NCI-H2081 treated with DMSO at 0.1 percent for 48 hours (cell line): ENCODE measurements at places on chromosomes 2 and 18.

GRCh38 chr2:49194701-49195100 is 40.4 kb upstream of the FSHR start:
- DNase-seq: no peak

GRCh38 chr18:41703744-41704530 is 251.1 kb upstream of the PIK3C3 start:
- DNase-seq: no peak

DNA sequence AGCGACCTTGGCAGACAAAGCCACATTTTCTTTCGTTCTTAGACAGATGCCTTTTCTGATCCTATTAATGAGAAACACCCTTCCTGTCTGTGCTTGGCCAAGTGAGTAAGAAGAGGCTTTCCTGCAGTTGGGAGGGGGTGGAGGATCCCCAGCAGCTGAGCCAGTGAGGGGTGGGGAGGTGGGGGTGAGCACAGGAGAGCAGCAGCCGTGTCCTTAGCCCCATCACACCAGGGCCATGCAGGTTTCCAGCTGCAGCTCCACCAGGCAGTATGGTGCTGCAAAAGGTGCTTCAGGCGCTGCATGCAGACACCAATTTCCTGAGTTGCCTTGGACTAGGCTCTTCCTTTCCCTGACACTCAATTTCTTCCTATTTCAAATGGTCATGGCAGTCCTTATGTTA is 123.3 kb upstream of the SIX2 start:
- no peak for DNase-seq

DNA sequence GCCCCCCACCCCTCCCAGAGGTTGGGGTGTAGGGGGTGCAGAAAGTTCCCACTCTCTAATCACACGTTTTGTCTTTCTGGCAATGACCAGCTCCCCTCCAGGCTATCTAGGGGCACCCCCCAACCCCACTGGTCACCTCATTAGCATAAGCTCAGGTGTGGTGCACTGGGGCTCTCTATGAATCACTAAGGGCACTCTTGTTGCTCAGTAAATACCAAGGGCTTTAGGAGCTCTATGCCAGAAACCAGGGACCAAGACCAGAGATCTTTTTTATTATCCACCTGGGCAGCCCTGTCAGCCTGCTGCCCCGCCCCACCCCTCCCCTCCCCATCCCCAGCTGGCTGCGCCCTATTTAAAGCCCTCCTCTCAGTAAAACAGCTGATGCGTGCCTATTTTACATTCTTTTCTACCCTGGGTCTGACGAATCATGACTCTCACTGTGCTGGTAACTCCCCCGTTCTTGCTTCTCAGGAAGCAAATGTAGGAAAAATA is 24.3 kb downstream of the NCK2 start:
- DNase-seq: no peak

- DNase-seq: no peak
Measured at GRCh38 chr18:2536493-2536892, 34.8 kb downstream of the METTL4 start.

- DNase-seq: no peak
Measured at GRCh38 chr2:2662037-2662846, 331.2 kb upstream of the MYT1L start.

DNA sequence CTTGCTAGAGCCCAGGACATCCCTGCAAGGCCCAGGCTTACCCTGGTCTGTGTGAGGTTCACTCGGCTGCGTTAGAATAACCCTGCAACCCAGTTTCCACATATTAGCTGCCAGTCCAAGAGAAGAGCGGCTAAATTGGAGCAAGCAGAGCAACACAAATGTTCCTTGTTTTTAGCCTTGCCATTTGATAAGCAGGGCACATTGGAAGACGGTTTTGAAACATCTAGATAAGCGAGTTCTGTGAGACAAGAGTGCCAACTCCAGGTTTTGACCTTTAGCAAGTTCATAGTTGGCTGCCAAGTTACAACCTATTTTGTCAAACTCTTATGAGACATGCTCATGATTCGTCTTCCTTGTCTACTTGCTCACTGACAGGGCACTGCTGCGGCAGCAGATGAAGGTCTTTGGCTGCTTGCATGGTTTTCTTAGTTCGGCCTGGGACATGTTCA is 23.5 kb downstream of the DPP4 start:
- DNase-seq: no peak

GRCh38 chr2:166610180-166610912 is 116.3 kb upstream of the SCN7A start:
- no peak for DNase-seq

- DNase-seq: peak; percentile 46
Measured at GRCh38 chr2:15334644-15335326, 226.3 kb downstream of the NBAS start.

DNA sequence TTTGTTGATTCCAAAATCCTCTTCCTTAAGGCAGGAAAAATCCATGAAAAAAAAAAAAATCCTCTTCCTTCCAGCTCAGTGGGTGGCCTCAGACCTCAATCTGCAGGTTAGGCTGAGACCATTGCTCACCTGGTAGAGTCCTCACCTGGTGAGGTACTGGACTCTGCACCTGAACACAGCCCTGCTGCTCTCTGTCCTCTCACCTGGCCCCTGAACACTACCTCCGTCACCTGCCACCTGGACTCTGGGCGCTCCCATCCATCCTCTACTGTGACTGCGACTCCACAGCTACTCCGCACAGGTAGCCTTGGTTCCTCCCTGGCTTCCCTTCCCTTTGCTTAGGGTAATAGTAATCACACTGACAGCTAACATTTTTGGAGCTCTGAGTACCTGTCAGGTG is 22.1 kb downstream of the TYMS start:
- DNase-seq: no peak

- no peak for DNase-seq
Measured at GRCh38 chr18:70288171-70288850, 534 bp upstream of the SOCS6 start.
